ENCODE measurements at places on chromosomes 3 and 15.
A peak's percentile ranks its signal among the peaks of the same experiment; 100 is the strongest.

DNA sequence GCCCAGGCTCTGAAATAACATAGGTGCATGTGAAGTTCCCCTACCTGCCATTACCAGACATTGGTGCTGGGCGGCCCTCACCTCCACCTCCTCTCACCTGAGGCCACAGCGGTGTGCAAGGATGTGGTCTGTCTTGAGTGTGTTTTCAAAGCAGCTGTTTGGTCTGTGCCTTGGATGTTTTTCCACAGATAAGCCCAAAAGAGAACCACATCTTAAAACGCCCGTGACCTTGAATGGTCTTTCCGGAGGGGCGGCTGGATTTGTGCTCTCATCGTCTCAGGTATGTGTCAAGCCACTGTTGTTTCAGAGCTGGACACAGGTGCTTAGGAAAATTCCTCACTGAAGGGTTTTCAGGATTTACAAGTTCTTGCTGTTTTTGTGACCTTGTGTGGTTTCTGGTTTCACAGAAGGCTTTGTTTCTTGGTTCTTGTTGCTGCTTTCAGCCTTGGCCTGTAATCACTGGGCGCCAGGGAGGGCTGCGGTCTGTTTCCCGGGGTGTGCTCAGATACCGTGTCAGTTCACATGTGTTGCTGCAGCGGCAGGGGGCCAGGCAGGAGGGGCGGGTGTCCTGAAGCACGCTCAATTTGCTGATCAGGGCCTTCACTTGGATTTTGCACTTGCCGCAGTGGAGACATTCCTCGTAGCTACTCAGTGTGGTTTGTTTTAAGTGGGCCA lies 128.4 kb downstream of the IGF1R start:
- no peak for DNase-seq

DNA sequence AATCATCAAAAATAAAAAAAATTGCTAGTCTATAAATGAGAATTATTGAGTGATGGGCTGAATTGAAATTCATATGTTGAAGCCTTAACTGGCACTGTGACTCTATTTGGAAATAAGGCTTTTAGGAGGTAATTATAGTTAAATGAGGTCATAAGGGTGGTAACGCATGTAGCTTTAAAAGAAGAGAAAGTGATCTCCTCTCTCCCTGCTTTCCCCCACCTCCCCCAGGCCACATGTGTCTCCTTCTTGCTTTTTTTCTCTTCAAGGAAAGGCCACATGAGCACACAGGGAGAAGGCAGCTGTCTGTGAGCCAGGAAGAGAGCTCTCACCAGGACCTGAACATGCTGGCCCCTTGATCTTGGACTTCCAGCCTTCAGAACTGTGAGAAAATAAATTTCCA lies 48.2 kb upstream of the ARPP19 start:
- no peak for DNase-seq

DNA sequence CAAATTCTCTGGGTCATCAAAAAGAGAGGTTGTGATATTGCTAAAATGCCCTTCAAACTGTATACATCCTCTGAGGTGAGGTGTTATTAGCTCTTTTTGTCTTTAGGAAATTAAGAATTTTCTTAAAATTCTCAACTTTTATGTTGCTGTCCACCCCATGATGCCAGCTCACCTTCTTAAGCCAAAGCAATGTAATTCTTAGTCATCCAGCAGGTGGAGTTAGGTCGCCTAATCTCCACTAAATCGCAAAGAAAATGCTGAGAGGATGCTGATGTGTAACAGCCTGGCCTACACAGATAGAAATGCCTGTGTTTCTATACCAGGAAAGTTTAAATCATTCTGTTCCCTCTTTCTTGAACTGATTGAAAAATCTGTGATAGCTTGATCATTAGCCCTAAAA lies 770.2 kb upstream of the ALCAM start:
- no peak for DNase-seq

- DNase-seq = no peak
Observed at GRCh38 chr3:3627114-3627513, 172.1 kb upstream of the LRRN1 start.

- DNase-seq = no peak
Observed at GRCh38 chr15:51837792-51838251, 8.4 kb downstream of the TMOD3 start.

GRCh38 chr3:123046262-123047061 lies 18.9 kb upstream of the SEMA5B start:
- no peak for DNase-seq

DNA sequence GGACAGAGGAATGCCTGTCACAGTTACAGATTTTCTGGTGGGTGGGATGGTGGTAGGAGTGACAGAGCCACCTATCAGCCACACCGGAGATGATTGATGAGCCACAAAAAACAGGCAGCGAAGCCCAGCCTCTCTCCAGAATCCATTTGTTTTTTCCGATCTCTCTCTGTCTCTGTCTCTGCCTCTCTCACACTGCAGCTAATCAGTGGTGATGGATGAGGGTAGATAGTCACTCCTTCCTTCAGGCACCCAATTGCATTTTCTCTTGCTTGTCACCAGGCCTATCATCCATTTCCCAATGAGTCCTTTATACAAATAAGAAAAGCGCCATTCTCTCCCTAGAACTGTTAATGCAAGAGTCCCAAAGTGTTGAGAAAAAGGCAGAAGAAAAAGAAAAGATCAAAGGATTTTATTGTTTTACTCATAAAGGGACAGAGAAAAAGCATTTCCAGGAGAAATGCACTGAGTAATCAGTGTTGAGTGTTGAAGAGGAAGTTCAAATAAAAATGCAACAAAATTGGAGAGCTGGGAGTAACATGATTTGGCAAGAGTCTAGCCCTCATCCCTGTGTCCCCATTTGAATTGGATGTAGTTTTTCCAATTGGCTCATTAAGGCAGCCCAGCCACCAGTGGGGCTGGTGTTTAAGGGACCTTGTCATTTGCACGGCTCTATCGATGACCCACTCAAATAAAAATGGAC lies 1089.3 kb downstream of the TUSC7 start:
- no peak for DNase-seq

- DNase-seq = no peak
Observed at GRCh38 chr15:93829115-93829870, 402.1 kb upstream of the MCTP2 start.

DNA sequence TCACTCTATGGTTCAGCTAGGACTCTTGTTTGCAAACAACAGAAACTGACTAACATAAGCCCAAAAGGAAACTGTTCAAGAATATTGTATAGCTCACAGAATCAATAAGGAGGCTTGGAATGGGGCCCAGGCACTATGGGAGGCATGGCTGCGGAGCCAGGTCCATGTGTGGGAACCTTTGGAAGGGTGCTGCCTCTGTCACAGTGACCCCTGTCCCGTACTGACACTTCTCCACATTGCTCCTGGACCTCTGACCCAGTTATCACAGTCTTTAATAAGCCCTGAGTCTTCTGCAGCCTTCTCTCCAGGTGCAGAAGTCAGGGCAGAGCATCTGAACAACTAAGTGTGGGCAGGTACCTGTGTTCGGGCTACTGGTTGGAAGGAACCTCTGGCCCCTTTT lies 121.8 kb downstream of the ITPR1 start:
- no peak for DNase-seq

DNA sequence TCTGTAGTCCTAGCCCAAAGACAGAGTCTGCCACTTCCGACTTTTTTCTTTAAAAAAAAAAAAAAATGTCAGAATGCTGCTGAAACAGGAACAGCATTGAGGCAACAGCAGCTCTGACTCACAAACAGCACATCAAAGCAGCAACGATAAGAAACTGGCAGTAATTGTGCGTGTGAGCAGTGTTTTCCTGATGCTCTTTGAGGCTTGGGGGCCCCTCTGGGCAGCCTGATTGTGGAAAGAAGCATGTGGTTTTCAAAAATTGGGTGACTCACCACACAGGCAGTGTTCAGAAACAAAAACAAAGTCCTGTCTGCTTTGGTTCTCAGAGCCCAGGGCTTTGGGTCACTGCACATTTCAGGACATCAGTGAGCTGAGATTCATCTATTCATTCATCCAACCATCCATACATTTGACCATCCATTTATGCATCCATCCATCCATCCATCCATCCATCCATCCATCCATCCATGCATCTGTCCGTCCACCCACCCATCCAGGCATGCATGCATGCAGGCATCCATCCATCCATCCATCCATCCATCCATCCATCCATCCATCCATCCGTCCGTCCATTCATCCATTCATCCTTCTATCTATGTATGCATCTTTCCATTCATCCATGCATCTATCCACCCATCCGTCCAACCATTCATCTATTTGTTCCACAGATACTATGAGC lies 308.4 kb downstream of the RPLP1 start:
- DNase-seq = peak; percentile 34

DNA sequence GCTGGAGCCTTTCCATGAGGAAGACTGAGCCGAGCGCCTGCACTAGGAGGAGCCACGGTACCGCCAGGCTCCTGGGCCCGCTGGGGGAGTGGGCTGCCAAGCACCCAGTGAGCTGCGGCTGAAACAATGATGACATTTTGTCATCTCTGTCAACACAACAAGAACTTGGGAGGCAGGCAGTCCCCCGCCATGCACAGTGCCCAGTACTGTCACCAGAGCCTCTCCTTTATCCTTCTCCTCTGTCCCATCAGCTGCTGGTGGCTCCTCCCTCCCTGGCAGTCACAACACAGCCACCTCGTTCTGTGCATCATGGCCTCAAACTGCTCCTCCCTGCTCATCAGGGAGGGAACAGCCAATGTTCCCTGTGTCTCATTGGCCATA lies 34.0 kb upstream of the PCSK6 start:
- DNase-seq = peak; percentile 54

- DNase-seq = no peak
Observed at GRCh38 chr15:72063186-72063585, 54.8 kb downstream of the MYO9A start.

DNA sequence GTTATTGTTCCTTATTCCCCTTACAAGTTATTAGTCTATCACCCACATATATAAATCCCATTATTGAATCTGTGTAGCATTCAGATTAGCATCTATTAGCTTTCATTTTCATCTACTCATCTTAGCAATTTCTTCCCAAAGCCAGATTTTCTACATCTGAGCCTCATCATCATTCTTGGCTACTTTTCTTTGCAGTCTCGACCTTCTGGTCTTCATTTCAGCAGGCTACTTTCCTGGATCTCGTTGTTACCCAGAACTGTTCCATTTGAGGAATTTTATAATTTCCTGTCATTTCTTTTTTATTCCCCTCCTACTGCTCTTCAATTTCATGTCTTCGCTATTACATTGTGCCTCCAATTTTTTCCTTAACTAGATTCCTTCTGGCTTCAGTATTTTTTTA lies 51.8 kb downstream of the SPRED1 start:
- DNase-seq = no peak

- DNase-seq = no peak
Observed at GRCh38 chr15:38069511-38070011, 135.1 kb downstream of the TMCO5A start.

- DNase-seq = no peak
Observed at GRCh38 chr3:104198131-104198530, 1168.6 kb upstream of the ALCAM start.

- peak; percentile 89 for DNase-seq
Observed at GRCh38 chr3:48656061-48656840, 6.4 kb downstream of the CELSR3 start.

DNA sequence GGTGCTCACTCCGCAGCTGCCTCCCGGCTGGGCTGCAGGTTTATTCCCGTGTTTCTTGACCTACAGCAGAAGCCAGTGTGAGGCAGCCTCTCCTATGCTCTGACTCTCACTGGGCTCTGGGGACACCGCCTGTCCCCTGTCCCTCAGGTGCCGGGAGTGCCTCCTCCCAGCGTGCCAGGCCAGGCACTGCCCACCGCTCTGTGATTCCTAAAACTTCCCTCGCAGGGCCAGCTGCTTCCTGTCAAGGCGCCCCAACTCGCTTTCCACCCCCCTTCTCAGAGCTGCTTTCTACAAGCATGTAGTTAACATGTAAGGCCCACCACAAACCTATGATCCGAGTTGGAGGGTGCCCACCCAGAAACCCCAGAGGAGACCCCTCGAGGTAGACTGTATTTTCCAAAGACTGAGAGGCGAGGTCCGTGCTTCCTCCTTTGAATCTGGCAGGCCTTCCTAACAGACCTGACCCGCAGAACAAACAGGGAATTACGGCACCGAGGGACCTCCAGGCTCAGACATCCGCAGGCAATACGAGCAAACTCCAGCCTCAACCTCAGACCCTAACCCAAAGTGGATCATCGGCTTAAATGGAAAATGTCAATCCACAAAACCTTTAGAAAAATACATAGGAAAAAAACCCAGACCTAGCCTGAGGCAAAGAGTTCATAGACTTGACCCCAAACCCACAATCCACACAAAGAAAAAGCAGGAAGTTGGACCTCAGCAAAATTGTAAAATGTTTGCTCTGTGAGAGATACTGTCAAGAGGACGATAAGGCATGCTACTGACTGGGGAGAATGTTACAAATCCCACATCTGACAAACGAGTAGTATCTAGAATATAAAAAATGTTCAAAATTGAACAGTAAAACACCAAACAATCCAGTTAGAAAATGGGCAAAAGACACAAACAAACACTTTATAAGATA lies 121.3 kb upstream of the IQSEC1 start:
- no peak for DNase-seq

GRCh38 chr3:170356596-170357175 lies 829 bp upstream of the SKIL start:
- DNase-seq = peak; percentile 76

DNA sequence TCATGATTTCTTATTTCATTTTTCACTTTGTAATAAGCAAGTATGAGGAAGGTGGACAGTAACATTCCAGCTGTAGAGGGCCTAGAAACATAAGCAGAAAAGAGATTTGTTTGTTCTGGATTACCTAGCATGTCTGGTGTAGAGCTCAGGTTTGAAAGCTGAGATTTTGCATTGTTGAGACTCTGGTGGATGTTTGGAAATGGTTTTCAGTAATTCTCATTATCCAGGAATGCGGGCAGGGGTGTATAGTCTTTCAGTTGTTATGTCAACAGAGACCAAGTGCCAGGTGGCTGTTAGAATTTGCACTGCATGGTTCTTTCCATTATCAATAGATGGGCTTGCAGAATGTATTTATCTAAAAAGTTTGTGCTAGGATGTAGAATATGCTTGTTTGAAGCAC lies 10.9 kb downstream of the GPD1L start:
- no peak for DNase-seq

DNA sequence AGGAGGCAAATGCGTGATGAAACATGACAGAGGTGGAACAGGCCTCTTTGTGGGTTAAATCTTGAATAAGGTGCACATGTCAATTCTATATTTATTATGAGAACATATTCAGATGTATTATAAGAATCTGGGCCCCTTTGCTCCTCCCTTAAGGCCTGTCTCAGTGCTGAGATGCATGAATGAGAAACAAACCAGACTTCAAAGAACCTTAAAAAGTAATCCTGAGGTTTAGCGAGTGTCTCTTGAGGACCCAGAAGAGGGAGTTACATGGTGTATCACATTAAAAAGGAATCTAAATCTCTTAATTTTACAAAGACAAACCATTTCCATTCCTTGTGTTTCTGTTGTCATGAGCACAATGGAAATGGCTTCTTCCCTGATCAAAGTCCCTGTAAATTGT lies 170.9 kb upstream of the TBC1D5 start:
- no peak for DNase-seq

DNA sequence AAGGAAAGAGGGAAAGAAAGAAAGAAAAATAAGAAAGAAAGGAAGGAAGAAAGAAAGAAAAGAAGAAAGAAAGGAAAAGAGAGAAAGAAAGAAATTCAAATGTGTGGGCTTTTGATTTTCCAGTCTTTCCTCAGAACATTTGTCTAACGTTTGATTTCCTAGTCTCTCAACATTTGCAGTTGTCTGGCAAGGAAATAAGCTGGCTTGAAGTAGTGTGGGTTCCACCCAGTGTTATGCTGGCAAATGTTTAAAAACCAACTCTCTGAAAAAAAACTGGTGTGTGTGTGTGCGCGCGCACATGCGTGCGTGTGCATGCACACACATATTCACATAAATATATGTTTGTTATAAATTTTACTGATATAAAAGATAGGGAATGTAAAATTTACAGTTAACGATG lies 54.6 kb upstream of the C3orf49 start:
- no peak for DNase-seq

All from frontal cortex (tissue), 4 donors.